ENCODE measurements at places on chromosomes 2 and 18. TPM values are rescaled to one million over a fixed set of nuclear protein-coding genes. Genes with fewer than 3 reads are reported as not detected.
A peak's percentile ranks its signal among the peaks of the same experiment; 100 is the strongest.

DNA sequence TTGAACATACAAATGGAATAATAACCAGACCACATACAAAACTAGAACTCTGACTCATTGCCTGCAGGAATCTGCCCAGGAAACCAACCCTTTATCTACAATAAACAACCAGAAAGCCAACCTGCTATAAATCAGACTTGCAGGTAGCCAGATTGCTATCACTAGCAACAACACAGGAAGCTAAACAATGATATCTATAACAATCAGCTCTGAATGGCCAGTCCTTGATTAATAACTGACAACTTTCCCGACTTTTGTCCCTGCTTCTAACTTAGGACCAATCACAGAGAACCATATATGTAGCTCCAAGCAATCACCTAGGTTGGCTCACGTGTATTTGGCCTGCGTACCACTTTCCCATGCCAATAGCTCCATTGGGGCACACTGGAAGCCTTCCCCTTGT is 470.8 kb downstream of the RIT2 start:
- DNase-seq = no peak

GRCh38 chr18:45518311-45519155 is 96.7 kb upstream of the SLC14A2 start:
- DNase-seq = no peak

DNA sequence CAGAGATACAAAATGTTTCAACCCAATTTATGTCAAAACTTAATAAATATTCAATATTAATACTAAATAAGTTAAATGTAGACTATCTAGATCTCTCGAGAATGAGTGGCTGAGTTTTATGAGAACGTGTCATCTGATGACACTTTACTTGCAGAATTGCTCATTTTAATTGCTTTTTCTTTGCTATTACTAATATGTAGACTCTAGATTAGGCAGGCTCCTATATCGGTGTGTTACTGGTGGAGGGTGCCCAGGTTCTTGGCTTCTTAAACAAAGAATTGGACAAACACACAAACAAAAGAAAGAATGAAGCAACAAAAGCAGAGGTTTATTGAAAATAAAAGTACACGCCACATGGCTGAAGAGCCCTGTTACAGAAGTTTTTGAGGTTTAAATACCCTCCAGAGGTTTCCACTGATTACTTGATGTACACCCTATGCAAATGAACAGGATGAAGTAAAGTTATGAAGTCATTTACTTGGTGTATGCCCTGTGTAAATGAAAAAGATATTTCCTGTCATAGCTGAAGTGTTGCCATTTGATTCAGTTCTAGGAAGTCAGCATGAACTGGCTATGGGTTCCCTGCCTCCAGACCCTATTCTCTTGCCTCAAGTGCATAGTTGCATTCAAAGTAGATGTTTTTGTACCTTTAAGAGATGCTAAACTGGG is 122.9 kb upstream of the ITGA4 start:
- no peak for DNase-seq

DNA sequence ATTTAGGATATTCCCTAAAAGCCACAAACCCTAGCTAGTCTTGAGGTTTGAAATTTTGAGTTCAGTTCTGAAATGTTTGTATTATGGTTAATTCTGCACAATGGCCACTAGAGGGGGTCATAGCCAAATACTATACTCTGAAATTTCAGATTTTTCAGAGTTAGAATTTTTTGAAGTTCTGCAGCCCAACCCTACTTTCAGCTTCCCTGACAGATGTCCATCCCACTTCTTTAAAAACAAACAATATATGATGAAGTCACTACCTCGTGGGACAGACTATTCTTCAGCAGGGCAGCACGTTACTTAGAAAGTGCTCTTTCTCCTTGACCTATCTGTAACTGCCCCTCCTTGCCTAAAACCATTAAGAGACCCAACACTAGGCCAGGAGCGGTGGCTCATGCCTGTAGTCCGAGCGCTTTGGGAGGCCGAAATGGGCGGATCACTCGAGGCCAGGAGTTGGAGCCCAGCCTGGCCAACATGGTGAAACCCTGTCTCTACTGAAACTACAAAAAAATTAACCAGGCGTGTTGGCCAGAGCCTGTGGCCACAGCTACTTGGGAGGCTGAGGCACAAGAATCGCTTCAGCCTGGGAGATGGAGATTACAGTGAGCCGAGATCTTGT is 48.2 kb upstream of the PAPOLG start:
- DNase-seq = peak; percentile 43

DNA sequence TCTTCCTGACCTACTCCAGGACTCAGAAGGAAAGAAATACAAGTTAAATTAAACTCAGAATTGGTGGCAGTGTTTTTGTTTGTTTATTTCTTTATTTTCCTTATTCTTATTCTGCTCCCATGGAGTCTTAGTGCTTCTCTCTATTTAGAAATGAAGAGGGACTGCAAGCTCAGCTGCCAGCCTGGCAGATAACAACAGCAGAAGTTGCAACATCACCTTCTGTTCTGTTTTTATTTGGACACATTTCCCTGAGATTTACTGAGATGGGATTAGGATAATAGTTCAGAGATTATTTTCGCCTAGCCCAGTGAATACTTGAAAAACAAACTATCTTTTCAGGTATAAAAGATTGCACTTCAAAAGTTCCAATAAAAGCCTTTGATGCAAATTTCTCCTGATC is 70.4 kb upstream of the DTNA start:
- no peak for DNase-seq

GRCh38 chr2:15630121-15630977 is 38.7 kb downstream of the DDX1 start:
- DNase-seq = no peak

DNA sequence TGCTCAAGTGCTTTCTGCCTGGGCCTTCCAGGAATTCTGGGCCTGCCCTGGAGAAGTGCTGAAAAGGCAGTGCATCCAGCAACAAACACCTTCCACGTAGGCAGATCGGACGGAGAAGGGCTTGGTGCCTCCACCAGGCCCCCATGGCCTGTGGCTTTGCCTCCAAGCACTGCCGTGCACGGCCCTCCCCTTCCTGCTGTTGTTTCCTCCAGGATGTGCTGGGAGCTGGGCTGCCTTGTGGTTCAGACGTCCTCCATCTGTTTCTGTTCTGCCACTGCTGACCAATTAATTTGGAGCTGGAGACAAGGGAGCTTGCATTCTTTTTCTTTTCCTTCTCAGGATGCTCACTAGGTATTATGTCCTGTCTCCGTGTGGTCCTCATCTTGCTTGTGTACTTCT is 197.0 kb downstream of the HRH4 start:
- DNase-seq = no peak

The COLEC11 gene
- not detected for total RNA-seq

The TGFBRAP1 gene
- 21.0 TPM for total RNA-seq

The ORMDL1 gene
- total RNA-seq = 208 TPM

The MGAT4A gene
- 308 TPM for total RNA-seq

DNA sequence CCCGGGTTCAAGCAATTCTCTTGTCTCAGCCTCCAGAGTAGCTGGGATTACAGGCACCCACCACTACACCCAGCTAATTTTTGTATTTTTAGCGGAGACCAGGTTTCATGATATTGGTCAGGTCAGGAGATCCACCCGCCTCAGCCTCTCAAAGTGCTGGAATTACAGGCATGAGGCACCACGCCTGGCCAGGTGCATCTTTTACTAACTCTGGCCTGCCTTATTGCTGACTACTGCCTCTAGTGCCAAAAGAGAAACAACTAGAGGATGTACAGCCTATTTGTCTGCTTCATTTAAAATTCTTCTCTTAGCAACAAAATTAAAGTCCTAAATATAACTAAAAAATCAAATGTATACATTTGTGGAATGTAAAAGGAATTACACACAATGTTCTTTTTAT is 115.4 kb downstream of the BMPR2 start:
- DNase-seq = no peak

GRCh38 chr2:188235364-188235763 is 56.3 kb upstream of the GULP1 start:
- DNase-seq = no peak

- DNase-seq = no peak
Measured at GRCh38 chr2:107338059-107338458, 452.1 kb upstream of the ST6GAL2 start.

The UGT1A1 gene
- total RNA-seq = not detected

- no peak for DNase-seq
Measured at GRCh38 chr2:6692056-6692455, 173.7 kb downstream of the CMPK2 start.

The L3MBTL4 gene
- total RNA-seq = 0.95 TPM

The LINC00305 gene
- total RNA-seq = not detected

DNA sequence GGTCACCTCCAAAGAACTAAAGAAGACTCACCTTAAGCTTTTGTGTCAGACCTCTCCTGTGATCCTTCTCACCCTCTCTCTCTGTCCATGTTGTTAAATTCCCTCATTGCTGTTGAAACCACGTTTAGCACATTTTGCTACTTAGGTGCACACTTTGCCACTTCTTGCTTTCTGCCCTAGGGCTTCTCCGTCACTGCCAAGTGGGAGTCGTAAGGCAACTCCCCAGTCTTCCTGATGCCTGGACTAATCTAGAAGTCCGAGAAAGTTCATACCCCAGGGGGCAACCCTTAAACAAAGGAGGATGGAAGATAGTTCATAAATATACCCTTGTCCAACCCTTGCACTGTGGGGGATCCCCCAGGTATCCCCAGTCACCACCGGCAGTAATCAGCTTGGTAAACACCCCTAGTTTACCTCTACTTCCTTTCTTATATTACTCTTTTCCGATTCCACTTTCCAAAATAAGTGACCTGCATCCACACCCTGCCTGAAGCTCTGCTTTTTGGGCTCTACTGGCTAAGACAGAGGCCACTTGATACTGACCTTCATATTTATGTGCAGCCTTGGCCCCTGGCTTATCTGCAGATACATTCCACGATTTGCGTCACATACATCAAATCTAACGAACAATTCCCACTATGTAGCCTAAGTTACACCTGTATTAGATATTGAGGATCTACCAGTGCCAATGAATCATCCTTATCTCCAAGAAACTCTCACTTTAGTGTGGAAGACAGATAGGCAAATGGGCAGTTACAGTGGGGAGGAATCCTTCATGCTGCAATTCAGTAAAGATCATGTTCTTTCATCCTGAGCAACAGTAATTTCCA is 776.2 kb downstream of the RNF144A start:
- no peak for DNase-seq

- no peak for DNase-seq
Measured at GRCh38 chr2:128726911-128727310, 408.2 kb upstream of the HS6ST1 start.

The DUSP2 gene
- total RNA-seq = 24.2 TPM

GRCh38 chr2:172740856-172741255 is 5.2 kb downstream of the RAPGEF4 start:
- no peak for DNase-seq

GRCh38 chr2:99803846-99804245 is 314.0 kb upstream of the REV1 start:
- DNase-seq = no peak

DNA sequence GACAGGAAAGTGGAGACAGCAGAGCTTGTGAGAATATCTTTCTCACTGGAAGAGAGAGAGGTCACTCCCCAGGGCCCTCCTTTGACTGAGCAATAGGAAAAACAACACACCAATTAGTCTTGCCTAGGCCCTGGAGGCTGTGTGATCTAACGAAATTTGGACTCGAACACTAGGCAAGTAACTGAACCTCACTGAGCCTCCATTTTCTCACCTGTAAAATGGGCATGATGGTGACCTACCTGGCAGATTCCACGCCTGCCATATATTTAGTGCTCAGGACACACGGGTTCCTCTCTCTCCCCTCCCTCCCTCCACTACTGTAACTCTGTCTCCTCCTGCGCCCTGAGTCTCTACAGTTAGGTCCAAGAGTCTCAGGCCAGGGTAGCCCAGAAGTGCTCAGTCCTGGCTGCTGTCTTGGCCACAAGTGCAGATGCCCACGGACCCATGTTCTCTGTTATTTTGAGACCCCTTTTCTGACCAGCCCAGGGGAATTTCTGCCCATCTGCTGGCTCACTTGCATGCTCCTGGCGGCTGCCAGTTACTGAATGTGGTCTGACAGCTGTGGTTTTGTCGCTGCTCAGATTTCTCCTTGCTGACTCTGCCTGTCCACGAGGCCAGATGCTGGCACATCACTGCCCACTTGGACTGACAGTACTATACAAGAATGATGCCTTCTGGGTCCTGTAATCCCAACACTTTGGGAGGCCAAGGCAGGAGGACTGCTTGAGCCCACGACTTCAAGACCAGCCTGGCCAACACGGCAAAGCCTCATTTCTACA is 9.6 kb upstream of the GIGYF2 start:
- no peak for DNase-seq

DNA sequence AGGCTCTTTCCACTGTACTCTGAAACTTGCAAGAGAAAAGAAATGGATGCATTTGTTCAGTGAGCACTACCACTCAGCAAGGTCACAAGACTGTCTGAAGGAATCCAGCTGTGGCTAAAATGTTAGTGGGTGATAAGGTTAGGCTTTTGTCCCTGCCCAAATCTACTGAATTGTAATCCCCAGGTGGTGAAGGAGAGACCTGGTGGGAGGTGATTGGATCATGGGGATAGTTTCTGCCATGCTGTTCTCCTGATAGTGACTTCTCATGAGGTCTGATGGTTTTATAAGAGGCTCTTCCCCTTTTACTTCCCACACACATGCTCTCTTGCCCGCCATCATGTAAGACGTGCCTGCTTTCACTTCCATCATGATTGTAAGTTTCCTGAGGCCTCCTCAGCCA is 68.2 kb downstream of the ZNF385B start:
- no peak for DNase-seq

The ALPI gene
- total RNA-seq = not detected

DNA sequence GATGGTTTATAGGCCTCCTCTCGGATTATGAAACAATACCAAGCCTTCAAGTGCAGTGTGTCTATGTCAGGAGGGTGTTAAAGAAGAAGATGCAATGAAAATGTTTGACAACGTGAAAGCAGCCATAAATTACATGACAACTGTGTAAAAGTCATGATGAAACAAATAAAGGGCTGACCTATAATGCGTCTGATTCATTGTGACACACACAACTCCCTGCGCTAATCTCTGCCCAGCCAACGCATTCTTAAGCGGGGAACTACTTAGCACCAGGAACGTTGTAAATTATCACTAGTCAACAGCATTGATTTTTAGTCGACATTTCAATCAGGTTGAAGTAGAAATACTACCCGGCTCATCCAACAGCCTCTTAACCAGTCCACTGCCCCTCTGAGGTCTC is 26.8 kb downstream of the BCL11A start:
- no peak for DNase-seq

The PDIA6 gene
- total RNA-seq = 49.6 TPM

The PROKR1 gene
- total RNA-seq = not detected

The OSR1 gene
- total RNA-seq = not detected

- peak; percentile 7 for DNase-seq
Measured at GRCh38 chr2:133780099-133780996, 212.1 kb upstream of the NCKAP5 start.

GRCh38 chr2:36329251-36329650 is 26.3 kb upstream of the CRIM1 start:
- no peak for DNase-seq

Measured in naive thymus-derived CD4-positive, alpha-beta T cell (primary cell).